ENCODE measurements at places on chromosomes 11 and 22. TPM values are rescaled to one million over a fixed set of nuclear protein-coding genes. Genes with fewer than 3 reads are reported as not detected.

BRSK2 gene
- 0.41 TPM for total RNA-seq

MFNG gene
- total RNA-seq = 221 TPM

GRCh38 chr11:18203723-18204122 lies 31.1 kb downstream of the MRGPRX4 start:
- no peaks in the 10 kb centered on the region for H3K4me1 ChIP-seq
- H3K4me3 ChIP-seq = no peak overlapping the region
- no peak overlapping the region for H3K27ac ChIP-seq

DNA sequence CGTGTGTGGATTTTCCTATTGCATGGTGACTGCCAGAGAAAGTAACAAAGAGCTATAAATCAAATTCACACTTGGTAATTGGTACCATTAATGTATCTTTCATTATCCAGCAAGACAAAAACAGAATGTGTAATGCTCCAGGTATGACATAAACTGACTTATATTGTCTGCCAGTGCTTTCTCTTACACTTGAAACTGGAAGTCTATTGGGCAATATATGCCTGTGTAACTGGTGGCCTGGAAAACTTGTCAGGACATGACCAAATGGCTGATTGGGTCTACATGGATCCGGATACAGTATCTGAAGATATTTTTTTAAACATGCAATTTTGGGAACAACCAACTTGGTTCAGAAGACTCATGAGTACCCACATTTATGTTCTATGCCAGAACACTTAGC lies 174.6 kb upstream of the ARHGAP42 start:
- H3K4me3 ChIP-seq = no peak overlapping the region
- no peaks in the 10 kb centered on the region for H3K4me1 ChIP-seq
- no peak for DNase-seq
- H3K36me3 ChIP-seq = no peaks in the 10 kb centered on the region

DNA sequence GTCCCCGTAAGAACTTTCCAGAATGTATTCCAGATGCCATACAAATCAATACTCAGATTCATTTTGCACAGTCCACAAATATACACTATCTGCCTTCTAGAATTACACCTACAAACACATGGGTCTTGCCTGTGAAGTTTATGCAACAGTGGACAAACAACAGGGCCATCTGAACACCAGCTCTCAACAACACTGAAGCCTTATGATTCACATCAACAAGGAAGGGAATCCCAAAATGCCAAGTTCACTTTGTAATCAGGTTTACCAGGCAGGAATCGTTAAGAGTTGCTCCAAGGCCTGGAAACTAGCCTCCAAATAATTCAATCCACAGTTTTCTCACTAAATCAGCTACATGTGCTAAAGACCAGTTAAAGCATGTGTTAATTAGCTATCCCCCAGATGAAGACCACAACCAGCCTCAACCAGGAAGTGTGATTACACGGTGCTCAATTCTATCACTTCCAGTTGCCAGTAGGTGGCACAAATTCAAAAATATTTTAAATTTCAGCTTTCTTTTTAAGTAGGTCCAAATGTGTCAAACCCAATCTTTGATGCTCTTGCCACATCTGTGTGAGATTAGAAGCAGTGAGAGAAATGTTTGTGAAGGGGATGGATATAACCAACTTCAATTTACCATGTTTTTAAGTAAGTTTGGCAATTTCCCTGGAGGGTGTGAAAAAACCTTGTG lies 139.1 kb upstream of the BDNF start:
- H3K36me3 ChIP-seq = no peaks in the 10 kb centered on the region
- no peaks in the 10 kb centered on the region for H3K27me3 ChIP-seq
- DNase-seq = no peak
- H3K4me1 ChIP-seq = no peaks in the 10 kb centered on the region
- no peak overlapping the region for H3K27ac ChIP-seq

GRCh38 chr11:19984048-19984742 lies 176.1 kb downstream of the DBX1 start:
- no peaks in the 10 kb centered on the region for H3K27me3 ChIP-seq
- DNase-seq = no peak
- no peaks in the 10 kb centered on the region for H3K4me1 ChIP-seq
- no peaks in the 10 kb centered on the region for H3K36me3 ChIP-seq
- H3K4me3 ChIP-seq = no peak overlapping the region
- H3K27ac ChIP-seq = no peak overlapping the region
